ENCODE measurements at places on chromosomes 7 and 10. TPM values are rescaled to one million over a fixed set of nuclear protein-coding genes. Genes with fewer than 3 reads are reported as not detected.

DNA sequence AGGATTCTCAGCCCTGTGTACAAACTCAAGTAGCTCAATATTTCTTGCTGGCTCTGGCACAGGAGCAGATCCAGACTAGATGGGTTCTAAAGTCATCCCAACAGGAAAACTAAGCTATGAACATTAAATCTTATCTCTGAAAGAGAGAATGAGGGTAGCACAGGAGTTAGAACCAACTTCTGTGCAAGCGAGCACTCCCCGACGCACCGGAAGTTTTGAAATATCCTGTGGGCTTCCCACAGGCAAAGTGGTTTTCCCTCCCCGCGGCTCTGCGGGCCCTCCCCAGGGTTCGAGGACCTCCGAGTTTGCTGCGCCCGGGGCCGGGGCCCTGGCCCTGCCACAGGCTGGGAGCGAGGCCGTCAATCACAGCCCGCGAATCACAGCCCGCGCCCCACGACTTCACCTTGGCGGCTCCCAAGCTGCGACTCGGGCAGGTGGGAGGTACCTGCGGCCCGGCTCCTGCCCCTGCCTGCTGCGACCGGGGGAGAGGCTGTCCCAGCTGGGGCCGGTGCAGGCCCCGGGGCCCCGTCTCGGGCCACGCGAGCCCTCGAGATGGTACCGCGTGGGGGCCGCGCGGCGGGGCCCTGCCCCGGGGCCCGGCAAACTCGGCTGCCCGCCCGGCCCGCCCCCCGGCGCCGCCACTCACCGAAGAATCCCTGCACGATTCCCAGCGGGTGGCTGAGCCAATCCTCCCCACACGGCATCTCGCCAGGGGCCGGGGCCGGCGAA lies 598 bp downstream of the MCMBP start:
- H3K4me1 ChIP-seq, result peaks cover 30% of the 10 kb centered on the region
- peaks cover 7% of the 10 kb centered on the region for H3K36me3 ChIP-seq
- peak overlapping the region; percentile 99 for H3K4me3 ChIP-seq

DNA sequence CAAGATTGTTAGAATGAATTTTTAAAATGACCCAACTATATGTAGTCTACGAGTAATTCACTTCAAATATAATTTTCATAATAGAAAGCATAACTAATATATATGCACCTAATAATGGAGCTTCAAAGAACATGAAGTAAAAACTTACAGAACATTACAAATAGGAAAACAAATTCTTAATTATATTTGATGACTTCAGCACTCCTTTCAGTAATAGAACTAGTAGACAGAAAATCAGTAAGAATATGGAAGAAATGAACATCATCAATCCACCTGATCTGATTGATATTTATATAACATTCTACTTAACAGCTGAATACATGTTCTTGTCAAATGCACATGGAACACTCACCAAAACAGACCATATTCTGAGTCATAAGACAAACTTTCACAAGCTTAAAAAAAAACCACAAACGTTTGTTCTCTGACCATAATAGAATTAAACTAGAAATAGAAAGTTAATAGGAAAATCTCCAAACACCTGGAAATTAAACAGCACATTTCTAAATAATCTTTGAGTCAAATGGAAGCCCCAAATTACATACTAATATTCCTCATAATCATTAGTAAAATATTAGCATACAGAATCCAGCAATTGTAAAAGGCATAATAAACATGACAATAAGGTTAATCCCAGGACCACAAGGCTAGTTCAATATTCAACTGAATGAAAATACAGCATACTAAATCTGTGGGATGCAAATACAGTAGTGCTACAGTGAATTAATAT lies 48.0 kb downstream of the BRAF start:
- no peak for DNase-seq
- peaks cover 3% of the 10 kb centered on the region for H3K36me3 ChIP-seq
- peaks cover 12% of the 10 kb centered on the region for H3K4me1 ChIP-seq
- no peak overlapping the region for H3K4me3 ChIP-seq

DNA sequence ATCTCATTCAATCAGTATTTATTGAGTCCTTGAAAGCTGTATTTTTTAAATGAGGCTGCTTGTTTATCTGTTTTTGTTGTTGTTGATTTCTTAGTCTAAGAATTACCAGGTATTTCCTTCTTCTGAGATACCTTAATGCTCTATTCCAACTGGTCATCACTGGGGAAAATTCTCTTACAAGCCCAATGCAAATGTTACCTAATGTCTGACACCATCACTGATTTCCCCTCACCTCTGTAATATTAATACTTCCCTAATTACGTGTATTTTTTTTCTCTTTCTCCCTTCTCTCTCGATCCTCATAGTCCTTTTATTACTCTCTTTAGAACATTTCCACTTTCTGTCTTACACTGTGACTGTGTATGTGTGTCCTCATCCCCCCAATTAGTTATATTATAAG lies 13.9 kb downstream of the HDAC9 start:
- no peak for DNase-seq
- no peaks in the 10 kb centered on the region for H3K36me3 ChIP-seq
- no peak overlapping the region for H3K4me3 ChIP-seq
- no peak overlapping the region for H3K27ac ChIP-seq
- H3K4me1 ChIP-seq, result peaks cover 10% of the 10 kb centered on the region

DNA sequence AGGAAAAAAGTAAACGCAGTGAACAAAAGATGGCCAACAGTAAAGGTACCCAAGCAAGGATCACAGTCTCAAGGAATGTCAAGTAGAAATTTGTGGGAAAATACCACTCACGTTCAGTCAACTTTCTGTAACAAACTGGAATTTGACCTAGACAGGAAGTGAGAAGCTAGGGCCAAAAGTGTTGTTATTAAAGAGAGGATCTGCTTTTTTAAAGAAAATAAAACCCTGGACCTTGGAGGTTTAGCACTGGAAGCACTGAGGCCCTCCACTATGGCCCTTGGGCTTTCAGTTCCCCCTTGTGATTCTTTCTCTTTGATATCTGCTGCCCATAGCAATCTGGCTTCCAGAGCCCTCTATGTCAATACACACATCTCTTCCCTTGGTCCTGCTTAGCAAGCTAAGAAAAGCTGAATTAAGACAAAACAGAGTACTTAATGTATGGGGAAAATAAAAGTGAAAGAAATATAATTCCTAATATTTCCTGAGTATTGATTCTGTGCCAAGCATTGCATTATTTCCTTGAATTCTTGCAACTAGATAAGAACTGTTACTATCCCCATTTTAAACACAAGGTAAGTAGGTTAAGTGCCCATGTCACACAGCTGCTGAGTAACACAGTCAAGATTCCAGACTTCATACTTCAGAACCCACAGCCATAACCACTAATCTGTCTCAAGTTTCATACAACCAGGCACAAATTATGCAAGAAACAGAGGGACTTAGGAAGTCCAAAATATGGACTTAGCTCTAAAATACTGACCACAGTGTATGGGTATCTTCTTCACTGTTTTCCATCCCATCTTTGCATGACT lies 2.6 kb upstream of the ZNF438 start:
- no peak overlapping the region for H3K27ac ChIP-seq
- no peak for DNase-seq
- H3K4me1 ChIP-seq, result peaks cover 41% of the 10 kb centered on the region
- peaks cover 4% of the 10 kb centered on the region for H3K27me3 ChIP-seq
- no peak overlapping the region for H3K4me3 ChIP-seq

DNA sequence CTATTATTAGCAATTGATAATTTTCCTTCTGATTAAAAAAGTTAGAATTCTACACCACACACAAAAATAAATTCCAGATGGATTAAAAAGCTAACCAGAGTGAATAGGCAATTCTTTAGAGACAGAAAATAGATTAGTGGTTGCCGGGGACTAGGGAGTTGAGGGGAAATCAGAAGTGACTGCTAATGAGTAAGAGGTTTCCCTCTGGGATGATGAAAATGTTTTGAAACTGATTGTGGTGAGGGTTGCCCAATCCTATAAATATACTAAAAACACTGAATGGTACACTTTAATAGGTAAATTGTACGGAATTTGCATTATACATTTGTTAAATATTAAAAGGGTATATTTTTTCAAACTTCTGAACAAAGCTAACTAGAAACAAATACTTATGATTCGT lies 214.9 kb downstream of the GPAM start:
- no peak overlapping the region for H3K27ac ChIP-seq
- no peak overlapping the region for H3K4me3 ChIP-seq
- H3K4me1 ChIP-seq, result no peaks in the 10 kb centered on the region

DNA sequence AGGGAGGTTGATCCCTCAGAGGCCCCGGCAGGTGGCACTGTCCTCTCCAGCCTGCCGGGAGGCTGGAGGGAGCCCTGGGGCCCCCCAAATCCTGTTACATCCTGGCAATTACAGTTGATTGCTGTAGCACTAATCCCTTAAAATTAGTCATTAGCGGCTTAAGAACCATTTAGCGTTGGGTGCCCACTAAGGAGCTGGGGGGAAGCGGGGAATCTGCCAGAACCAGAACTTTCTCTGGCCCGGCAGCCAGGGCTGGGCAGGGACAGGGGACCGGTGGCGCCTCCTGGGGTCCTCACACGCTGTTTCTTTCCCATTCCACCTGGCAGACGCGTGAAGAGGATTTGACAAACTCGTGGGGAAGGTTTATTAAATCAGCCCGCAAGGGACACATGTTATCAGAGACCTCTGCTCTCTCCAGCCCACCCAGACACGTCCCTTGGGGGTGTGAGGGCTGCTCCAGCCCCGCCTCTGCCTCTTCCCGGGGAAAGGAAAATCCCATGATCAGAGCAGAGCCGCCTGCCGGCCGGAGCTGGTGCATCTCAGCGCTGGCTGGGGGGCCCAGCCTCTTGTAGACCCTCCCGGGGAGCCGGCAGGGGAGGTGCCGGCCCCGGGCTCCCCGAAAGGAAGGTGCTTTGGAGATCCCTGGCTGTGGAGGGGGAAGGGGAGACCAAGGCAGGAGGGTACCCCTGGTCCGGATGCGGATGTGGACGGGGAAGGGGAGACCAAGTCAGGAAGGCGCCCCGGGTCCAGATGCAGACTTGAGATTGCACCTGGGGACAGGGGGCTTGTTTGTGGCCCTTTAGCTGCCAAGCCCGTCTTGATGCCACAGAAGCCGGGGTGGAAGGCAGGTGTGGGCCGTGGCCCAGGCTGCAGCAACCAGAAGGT lies 142.7 kb downstream of the ELFN1 start:
- H3K4me1 ChIP-seq, result no peaks in the 10 kb centered on the region
- H3K27me3 ChIP-seq, result peaks cover 2% of the 10 kb centered on the region
- H3K36me3 ChIP-seq, result no peaks in the 10 kb centered on the region
- no peak overlapping the region for H3K4me3 ChIP-seq
- no peak for DNase-seq

DNA sequence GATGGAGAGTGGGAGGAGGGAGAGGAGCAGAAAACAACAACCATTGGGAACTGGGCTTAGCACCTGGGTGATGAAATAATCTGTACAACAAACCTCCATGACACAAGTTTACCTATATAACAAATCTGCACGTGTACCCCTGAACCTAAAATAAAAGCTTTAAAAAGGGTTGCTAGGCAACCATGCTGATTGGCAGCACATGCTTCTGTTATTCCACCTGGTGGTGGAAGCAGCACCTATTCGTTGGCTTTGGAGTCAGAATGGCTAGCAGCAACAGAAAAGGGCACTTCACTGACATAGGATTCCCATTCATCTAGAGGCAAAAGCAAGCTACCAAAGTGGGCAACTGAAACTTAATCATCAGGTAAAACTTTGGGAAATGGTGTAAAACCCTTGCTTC lies 57.1 kb downstream of the RELN start:
- no peak for DNase-seq
- peaks cover 8% of the 10 kb centered on the region for H3K4me1 ChIP-seq
- peaks cover 4% of the 10 kb centered on the region for H3K27me3 ChIP-seq
- no peaks in the 10 kb centered on the region for H3K36me3 ChIP-seq
- no peak overlapping the region for H3K4me3 ChIP-seq
- no peak overlapping the region for H3K27ac ChIP-seq

DNA sequence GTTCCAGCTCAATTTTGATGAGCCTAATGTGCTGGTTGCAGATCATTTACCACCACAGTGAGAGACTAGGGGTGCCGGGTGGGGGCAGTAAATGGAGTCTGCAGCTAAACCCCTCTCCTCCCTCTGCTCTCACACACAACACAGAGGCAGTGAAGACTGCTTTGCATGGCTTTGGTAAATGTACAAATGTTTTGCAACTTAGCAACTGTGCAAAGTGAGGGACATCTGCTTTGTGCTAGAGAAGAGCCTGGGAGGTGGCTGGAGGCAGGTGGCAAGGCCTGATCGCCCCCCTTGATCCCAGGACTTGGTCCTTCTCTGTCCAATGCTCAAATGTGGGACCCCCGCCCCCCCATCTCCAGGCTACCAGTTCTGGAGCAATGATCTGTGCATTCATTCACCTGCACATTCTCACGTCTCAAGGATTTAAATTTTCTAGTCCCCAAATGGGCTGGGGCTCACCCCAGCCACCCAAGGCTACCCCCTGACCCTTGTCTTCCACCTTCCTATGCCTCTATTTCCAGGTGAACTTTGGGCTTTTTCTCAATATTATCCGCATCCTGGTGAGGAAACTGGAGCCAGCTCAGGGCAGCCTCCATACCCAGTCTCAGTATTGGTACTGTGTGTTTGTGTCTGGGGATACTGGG lies 11.6 kb downstream of the GHRHR start:
- no peak for DNase-seq
- peaks cover 7% of the 10 kb centered on the region for H3K27me3 ChIP-seq
- peaks cover 19% of the 10 kb centered on the region for H3K4me1 ChIP-seq
- no peak overlapping the region for H3K27ac ChIP-seq
- H3K4me3 ChIP-seq, result no peak overlapping the region

GRCh38 chr7:139345042-139345441 lies 3.9 kb downstream of the FMC1 start:
- H3K27me3 ChIP-seq, result peaks cover 10% of the 10 kb centered on the region
- H3K4me3 ChIP-seq, result no peak overlapping the region
- peaks cover 18% of the 10 kb centered on the region for H3K4me1 ChIP-seq
- no peak overlapping the region for H3K27ac ChIP-seq
- H3K36me3 ChIP-seq, result peaks cover 8% of the 10 kb centered on the region

GRCh38 chr10:42755028-42755451 lies 27.6 kb upstream of the BMS1 start:
- H3K4me1 ChIP-seq, result peaks cover 8% of the 10 kb centered on the region
- DNase-seq, result peak; percentile 33
- H3K27me3 ChIP-seq, result peaks cover 22% of the 10 kb centered on the region
- H3K27ac ChIP-seq, result no peak overlapping the region
- H3K4me3 ChIP-seq, result no peak overlapping the region

DNA sequence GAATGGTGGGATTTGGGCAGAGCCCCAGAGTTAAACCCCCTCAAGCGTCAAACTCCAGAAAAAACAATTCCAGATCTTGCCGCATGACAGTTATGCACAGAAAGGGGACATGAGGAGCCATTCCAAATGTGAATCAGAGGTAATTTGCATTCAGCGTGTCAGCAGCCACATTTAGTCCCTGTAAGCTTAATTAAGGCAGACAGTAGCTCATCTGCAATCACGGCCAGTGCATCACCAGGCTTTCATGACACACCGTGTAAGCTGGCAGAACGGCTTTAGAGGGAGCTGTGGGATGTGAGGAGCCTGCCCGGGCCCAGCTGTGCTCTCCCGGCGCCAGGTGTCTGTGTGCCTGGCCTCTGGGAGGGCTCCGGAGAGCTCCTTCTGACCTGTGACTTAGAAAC lies 18.7 kb upstream of the PRKAG2 start:
- peaks cover 13% of the 10 kb centered on the region for H3K27me3 ChIP-seq
- DNase-seq, result no peak
- H3K4me1 ChIP-seq, result peaks cover 3% of the 10 kb centered on the region

POLR2J2 gene
- total RNA-seq, result 9.4 TPM

C7orf57 gene
- total RNA-seq, result not detected

GPR15LG gene
- not detected for total RNA-seq

CFAP58 gene
- total RNA-seq, result 0.28 TPM

DUSP5 gene
- 46.0 TPM for total RNA-seq

REEP3 gene
- total RNA-seq, result 26.1 TPM

ACTA2 gene
- 98.5 TPM for total RNA-seq

FAM25C gene
- not detected for total RNA-seq

SPDYE6 gene
- total RNA-seq, result not detected

RARRES2 gene
- 4.9 TPM for total RNA-seq

CLIP2 gene
- 110 TPM for total RNA-seq

CCZ1B gene
- total RNA-seq, result 47.7 TPM

Data from endothelial cell (in vitro differentiated cells).